GM10248 (cell line): ENCODE measurements at places on chromosomes 2 and 18.

DNA sequence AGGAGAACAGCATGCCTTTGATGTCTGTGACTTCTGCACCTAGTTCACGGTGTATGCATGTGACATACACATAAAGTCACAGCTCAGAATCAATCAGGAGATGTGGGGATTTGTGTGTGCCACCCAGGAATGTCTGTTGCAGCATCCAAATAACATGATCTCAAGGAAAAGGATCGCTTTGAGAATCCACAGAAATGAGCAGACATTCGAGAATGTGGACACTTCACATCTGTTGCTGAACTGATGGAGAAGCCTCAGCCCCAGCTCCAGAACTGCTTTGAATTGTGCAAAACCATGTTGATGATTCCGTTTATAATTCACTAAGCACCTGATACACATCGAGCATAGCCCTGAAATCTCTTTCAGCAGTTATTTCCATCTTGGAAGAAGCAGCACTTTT is 208.6 kb downstream of the CMPK2 start:
- DNase-seq = no peak

DNA sequence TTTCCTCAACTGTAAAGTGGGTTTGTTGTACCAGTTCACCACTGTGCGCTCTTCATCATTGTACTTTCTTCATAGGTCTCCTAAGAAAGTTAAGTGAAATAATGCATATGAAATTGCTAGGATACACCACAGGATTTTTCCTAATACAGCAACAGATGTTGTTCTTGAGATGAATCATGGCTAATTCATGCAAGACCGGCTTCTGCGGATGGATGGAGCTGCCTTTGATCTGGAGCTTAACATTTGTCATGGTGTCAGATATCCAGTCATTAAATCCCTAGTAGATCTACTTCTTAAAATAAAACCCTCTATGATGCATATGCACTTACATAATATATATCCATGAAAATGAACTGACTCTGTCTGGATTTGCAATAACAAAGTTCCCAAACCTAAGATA is 114.1 kb downstream of the COL6A3 start:
- DNase-seq = no peak

GRCh38 chr2:224780106-224780505 is 63.9 kb upstream of the CCDC195 start:
- DNase-seq = no peak

DNA sequence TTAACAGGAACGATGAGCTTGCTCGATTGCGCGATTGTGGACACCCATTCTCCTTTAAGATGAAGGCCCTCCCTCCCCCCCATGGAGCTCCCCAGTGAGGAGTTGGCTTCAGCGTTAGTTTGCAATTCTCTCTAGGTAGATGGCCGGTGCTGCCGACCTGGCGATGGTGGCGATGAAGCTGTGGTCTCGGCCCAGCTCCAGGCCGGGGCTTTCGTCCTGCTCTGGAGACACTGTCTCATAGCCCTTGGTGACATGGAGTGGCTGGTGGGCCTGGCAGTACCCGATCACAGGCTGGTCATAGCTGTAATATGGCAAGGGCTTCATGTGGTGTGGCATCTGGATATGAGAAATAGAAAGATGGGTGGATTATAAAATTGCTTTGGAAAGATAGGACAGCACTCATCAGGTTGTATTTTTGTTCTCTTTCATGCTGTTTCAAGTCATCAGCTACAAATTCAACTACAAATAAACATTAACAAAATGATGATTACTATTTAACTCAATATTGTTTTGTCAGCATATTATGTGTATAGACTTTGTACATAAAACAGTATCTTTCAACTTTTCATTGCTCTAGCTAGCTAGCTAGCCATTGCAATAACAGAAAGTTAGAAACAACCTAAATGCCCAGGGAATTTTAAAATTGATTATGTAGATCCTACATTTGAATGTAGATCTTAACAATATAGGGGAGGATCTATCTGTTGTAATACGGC is 773.4 kb downstream of the LRRTM4 start:
- DNase-seq = no peak

- no peak for DNase-seq
Observed at GRCh38 chr2:72142570-72143440, 4.9 kb downstream of the CYP26B1 start.

DNA sequence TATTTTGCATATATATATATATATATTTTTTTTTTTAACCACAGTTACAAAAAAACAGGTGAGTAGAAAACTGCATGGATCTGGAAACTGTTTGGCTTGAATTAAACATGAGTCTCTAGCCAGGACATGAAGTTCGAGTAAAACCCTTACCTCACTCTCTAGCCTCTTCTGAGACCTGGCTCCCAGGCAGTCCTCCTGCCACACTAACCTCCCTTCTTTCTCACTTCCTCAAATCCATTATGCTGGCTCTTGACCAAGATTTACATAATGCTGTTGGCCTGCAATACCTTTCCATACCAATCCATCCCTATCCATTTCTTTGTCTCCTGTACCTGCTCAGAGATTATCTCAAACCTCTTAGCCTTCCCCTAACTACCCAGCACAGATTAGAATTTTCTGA is 34.0 kb downstream of the PIGN start:
- DNase-seq = no peak

GRCh38 chr18:61993831-61994230 is 101.0 kb upstream of the RNF152 start:
- no peak for DNase-seq

GRCh38 chr2:239383036-239383758 is 17.6 kb downstream of the HDAC4 start:
- no peak for DNase-seq

DNA sequence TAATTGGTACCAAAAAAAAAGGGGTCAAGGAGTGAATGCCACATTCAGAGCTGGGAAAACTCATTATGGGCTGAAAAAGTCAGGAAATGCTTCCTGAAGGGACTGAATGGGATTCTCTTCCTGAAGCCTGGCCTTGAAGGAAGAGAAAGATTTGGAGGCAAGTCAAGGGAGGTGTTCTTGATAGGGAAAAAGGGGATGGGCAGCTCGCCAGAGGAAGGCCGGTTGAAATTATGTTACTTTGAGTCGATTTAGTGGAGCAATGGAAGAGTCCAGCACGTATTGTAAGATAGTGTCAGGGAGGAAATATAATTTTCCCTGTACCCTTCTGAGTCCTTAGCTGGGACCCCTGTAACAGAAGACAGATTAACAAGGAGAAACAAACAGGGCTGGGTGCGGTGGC is 115.3 kb upstream of the STPG4 start:
- no peak for DNase-seq

GRCh38 chr2:241509155-241509784 is 886 bp upstream of the STK25 start:
- DNase-seq = no peak

GRCh38 chr2:86372641-86373502 is 35.4 kb upstream of the REEP1 start:
- DNase-seq = no peak

- DNase-seq = no peak
Observed at GRCh38 chr2:33510586-33510968, 34.1 kb downstream of the RASGRP3 start.

GRCh38 chr18:7413906-7414305 is 153.2 kb upstream of the PTPRM start:
- no peak for DNase-seq

GRCh38 chr2:27622921-27623384 is 5.9 kb downstream of the CCDC121 start:
- no peak for DNase-seq

GRCh38 chr18:72985686-72986085 is 117.9 kb upstream of the NETO1 start:
- no peak for DNase-seq

GRCh38 chr2:136162438-136162837 is 44.5 kb upstream of the CXCR4 start:
- no peak for DNase-seq

DNA sequence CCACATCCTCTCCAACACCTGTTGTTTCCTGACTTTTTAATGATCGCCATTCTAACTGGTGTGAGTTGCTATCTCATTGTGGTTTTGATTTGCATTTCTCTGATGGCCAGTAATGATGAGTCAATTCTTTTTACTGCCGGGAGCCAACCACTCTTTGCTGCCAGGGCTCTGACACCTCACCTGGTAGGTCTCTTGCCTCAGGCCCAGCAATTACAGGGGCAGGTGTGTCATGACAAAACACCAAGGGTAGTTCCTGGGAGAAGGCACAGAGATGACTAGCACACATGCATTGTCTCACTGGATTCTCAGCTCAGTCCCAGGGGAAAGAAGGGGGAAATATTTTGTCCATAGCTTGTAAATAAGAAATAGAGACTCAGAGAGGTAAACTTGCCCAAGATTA is 122.3 kb downstream of the CHST9 start:
- no peak for DNase-seq

- DNase-seq = no peak
Observed at GRCh38 chr2:67581751-67582150, 184.6 kb downstream of the ETAA1 start.

- peak; percentile 49 for DNase-seq
Observed at GRCh38 chr2:241813644-241814392, 4.8 kb downstream of the NEU4 start.

- no peak for DNase-seq
Observed at GRCh38 chr2:240205348-240205747, 64.9 kb upstream of the OTOS start.

DNA sequence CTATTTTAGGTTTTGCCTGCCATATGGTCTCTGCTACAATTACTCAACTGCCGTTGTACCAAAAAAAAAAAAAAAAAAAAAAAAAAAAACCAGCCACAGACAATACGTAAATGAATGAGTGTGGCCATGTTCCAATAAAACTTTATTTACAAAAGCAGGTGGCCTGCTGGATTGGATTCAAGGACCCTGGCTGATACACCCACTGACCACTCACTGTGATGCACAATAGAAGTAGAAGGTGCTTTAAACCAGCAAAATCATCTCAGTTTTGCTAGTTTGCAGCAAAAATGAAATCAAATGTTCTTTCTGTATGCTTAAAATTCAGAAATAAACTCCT is 137.4 kb downstream of the AKAIN1 start:
- no peak for DNase-seq

DNA sequence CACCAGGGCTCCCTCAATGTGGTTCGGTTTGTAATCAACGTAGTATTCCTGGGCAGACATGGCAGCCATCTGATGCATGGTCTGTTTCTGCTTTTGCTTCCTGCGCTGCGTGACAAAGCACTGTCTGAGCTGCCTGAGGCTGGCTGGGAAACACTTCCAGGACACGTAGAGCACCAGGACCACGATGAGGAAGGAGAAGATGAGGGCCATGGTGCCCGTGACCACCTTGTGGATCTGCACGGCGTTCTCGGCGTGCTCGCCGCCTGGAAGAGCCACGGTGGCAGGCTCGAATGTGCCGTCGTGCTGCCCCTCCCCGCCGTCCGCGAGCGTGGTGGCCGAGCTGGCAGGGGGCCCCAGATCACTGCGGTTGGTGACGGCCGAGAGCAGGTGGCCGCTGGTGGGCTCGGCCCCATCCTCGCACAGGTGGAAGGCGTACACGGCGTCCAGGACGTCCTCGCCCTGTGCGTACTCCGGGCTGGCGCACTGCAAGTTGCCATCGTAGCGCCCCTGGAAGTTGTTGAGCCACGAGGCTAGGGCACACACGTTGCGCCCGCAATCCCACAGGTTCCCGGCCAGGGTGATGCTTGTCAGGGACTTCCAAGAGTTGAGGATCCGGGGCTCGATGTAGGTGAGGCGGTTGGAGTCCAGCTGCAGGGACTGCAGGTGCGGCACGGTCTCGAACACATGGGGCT is 2.1 kb downstream of the LRRTM1 start:
- peak; percentile 9 for DNase-seq

- no peak for DNase-seq
Observed at GRCh38 chr2:235674146-235674545, 180.3 kb downstream of the AGAP1 start.

GRCh38 chr2:8574196-8575037 is 107.4 kb upstream of the ID2 start:
- peak; percentile 77 for DNase-seq

GRCh38 chr2:179059026-179059700 is 9.2 kb upstream of the CCDC141 start:
- peak; percentile 35 for DNase-seq

GRCh38 chr2:144498277-144498676 is 21.6 kb downstream of the ZEB2 start:
- DNase-seq = no peak

DNA sequence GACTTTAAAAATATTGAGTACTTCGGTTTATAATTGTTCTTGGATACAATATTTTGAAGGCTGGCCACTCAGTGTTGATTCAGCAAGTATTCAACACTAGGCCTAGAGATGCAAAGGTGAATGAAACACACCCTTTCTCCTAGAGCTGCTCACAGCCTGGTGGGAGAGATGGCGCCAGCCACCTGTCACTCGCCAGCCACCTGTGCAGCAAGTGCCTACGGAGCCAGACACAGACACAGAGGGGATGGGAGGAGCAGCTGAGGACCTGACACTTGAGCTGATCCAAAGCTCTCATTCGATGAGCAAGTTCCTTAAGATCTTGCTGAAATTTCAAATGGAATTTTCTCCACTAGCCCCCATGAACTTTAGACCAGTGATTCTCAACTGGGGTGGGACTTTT is 151.1 kb upstream of the RIOK3 start:
- no peak for DNase-seq

- DNase-seq = no peak
Observed at GRCh38 chr2:182391443-182391842, 35.4 kb downstream of the PDE1A start.

DNA sequence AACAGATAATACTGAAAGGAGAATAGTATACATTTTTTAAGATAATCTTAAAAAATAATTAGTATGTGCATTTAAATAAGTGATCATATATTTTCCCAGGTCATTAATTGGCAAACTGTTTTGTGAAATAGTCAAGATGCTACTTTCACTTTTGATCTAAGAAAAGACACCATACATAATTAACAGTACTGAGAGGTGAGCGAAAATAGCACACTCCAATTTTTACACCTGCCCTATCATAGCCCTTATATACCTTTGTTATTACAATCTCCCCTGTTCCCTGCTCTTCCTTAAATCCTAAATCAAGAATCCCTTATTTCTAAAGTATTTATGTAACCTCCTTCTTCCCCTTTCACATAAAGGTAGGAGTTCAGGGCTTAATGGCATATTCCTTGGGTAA is 500.1 kb upstream of the LRATD1 start:
- no peak for DNase-seq

GRCh38 chr18:47248604-47249313 is 2.7 kb downstream of the SKOR2 start:
- no peak for DNase-seq

DNA sequence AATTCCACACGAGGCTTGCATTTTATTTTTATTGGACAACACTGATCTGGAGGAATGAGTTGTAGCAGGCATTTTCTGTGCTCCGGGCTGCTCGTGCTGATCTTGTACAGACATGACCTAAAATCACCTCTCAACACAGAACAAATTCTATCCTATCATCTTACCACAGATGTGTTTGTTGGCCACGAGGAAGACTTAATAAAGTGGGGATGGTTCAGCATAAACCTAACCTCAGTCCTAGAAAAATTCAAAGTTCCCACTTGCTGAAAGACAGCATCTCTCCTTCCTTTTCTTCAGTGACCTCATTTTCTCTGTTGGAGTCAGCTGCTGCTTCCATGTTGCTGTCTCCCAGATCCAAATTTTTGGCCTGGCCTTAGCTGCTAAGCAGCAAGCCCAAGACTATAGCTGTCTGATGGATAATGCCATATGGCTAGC is 45.3 kb downstream of the RBKS start:
- no peak for DNase-seq
